ENCODE measurements at places on chromosomes 5 and 9.

- no peak for DNase-seq
Observed at GRCh38 chr5:5419291-5420210, 2.9 kb upstream of the ICE1 start.

DNA sequence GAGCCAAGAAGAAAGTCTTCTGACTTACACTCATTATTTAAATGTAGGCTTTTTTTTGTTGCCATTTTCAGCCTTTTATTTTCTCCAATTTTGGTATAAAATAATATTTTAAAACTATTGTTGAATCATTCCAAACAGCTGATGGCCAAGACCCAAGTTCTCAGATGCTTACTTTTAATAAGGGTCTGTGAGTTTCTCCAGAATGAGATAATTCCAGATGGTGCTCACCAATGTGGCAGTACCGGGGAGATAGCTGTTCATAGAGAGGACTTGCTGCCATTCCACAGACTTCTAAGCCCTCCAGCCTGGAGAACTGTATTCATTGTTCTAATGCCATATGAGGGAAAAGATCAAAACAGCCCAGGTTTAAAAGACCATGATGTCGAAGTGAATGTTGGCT is 5.3 kb upstream of the C1QTNF2 start:
- no peak for DNase-seq

- no peak for DNase-seq
Observed at GRCh38 chr9:101457003-101457402, 21.4 kb upstream of the ALDOB start.

DNA sequence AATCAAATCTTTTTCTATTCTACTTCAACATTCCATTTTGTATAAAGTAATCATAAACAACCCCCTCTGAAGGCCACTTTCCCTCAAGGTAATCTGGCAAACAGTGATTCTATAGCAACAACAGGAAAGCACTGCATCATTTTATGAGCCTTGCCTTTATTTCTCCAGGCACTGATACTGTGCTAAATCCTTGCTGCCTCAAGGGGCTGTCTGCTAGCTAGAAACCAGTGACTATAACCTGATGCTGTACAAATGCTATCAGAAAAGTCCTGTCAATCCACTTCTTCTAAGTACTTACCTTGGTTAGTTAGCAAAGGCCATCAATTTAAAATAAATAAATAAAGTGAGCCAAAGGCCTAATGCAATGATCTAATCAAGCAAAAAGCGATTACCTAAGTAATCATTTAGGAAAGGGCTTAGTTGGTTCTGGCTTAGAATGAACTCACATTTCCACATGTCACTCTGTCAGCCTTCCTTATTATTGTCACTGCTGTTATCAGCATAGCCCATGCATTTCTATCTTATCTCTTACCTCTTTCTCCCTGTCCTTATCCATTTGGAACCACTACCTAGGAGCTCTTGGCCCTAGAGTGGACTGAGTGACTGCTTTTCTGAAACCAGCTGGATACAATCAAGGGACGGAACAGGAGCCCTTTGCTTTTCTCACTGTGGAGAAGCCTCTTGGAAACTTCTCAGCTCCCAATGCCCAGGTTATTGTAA is 246.1 kb upstream of the MEF2C start:
- DNase-seq = no peak

DNA sequence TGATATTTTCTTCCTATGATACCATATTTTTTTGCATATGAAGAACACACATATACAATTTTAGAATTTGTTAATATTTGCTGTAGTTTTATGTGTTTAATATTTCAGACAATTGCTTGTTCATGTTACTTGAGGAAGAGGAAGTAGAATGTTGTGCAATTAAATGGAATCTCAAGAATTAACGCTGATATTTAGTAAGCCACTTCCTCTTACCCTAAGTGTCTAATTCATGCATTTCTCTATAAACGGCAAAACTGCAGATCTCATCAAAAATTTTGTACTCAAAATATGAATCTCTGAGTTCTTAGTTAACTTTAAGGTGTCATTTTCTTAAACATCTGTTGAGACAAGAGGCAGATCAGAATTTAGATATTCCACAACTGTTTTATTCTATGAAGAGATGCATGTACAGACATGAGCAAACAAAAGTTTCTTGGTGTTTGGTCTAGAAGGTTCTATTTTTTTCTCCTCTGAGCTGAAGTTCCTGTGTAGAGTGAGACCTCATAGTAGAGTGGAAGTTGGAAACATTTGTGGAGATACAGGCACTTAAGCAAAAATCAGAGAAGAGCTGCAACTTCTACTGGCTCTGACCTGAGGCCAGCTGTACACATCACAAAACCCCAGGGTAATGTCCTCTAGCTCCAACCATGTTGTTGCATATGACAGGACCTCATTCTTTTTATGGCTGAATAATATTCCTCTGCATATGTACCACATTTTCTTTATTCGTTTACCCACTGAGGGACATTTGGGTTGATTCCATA is 16.6 kb upstream of the TGFBI start:
- DNase-seq = no peak

DNA sequence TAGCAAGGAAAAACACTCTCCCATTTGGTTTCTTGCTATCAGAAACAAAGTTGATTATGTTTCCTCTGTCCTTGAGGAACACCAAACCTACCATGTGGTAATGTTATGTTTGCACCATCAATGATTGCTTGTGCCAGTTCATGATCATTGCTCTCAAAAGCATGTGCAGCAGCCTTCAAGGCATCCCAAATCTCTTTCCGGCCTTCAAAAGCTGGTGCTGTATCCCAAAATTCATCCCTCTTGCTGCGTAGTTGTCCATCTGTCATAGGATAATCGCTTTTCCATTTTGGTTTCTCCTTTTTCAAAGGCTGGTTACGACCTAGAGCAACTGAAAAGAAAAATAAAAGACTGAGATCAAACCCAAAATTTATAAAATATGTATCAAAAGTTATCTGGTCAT is 40.1 kb downstream of the EFCAB9 start:
- no peak for DNase-seq

DNA sequence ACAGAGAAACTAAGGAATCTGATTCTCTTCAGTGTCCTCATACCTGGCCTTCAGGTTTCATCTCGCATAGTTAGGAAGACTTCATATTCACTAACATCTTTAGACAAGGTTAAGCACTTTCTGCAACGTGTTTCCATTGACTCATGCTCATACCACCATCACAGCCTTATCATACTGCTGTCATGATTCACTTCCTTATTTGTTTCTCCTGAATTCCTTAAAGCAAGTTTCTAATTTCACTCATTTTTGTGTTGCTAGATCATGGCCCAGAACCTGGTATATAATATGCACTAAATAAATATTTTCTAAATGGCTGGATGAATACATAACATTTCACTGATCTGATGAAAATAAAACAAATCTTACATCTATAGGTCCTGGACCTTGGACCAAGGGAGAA is 472.9 kb downstream of the PRELID2 start:
- DNase-seq = no peak

GRCh38 chr5:129406440-129406839 is 53.7 kb upstream of the ADAMTS19 start:
- DNase-seq = no peak

- no peak for DNase-seq
Observed at GRCh38 chr9:82489201-82489821, 500.7 kb downstream of the SPATA31D1 start.

DNA sequence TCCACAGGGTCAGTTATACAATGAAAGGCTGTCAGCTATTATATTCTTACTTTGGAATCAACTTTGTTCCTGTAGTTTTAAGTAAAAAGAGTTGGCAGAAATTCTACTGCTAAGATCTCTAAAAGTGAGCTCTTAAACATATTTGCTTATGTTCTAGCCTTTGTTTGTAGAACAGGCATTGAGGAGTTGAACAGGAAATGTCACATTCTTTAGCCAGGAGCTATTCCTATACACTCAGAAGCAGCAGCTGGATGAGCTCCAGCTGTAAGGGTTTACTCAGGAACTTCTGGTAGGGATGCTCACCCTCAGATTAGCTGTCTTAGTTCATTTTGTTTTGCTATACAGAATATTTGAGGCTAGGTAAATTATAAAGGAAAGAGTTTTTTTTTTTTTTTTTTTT is 22.4 kb upstream of the SPINK14 start:
- DNase-seq = no peak

DNA sequence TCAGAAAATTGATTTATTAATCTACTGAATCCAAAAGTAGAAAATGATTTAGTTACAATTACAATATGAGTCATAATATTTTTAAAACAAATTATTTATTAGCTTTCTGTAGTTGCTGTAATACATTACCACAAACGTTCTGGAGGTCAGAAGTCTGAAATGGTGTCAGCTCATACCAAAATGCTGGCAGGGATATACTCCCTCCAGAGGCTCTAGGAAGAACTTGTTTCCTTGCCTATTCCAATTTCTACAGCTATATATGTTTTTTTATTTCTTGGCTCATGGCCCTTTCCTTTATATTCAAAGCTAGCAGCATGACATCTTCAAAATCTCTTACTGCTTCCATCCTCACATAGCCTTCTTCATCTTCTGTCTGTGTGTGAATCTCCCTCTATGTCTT is 667.9 kb upstream of the ITGA1 start:
- no peak for DNase-seq

DNA sequence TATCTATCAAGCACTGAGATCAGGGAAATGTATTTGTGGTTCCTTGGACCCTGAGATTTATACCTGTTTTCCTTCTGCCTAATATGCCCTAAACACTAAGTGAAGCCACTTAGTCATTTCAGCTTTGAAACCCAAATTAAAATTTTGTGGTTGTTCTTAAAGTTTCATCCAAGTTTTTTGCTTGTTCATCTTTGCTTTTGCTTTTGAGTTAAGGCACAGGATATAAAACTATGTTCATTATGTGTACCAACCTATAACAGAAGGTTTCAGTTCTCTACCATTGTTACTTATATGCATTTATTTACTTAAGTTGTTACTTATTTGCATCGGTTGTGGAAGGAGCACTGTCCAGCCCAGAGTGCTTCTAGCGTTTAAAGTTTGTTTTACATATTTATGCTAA is 382.3 kb downstream of the PTPRD start:
- no peak for DNase-seq

DNA sequence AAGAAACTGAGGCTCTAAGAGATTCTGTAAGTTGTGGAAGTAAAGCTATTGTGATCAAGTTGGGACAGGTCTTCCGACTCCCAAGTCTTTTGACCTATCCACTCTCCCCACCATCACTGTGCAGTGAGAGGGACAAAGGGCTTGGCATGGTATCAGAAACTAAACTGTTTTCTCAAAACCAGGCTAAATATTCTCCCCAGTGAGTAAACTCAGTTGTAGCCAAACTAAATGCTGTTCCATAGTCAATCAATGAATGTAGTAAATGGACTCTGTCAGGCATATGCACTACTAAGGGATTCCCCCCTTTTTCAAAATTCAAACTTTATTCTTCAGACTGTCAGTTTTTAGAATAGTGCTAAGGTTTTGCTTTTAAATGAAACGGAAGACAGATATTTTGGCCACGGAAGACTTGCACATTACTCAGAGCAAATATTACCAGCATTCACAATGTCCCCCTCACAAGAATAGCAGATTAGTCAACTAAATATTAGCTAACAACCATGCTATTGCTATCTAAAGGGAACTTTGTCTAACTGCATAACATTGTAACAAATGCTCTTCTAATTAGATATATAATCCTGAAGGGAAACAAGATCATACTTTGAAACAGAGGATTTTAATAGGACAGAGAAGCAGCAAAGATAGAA is 7.1 kb downstream of the PRKAA1 start:
- no peak for DNase-seq

DNA sequence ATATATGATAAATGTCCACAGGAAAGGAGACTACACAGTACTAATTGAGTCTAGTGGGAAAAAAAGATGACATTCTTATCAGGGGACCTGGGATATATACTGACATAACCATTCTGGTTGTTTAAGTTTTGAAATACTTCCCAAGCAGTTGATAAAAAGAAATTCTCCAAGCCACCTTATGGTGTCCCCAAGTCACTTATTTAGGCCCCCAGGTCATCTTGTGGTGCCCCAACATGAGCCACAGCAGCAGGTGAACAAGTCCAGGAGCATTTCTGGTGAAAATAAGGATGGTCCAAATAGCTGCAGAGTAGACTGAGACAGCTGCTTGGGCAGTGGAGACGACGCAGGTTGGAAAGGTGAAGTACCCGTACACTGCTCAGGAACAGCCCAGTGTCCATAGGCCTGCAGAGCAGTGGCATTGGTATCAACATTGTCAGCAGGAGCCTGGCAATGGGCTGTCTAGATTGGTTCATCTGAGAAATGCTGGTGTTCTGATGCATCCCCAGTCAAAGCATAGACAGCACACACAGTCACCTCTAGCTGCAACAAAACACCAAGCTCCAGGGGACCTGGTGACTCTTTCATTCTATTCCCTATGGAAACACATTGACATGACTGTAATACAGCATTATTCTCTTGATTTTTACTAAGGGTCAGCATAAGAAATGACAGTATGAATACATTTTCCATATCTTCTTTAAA is 430.6 kb downstream of the NR2F1-AS1 start:
- no peak for DNase-seq

GRCh38 chr9:81492710-81493447 is 196.5 kb downstream of the TLE1 start:
- no peak for DNase-seq

DNA sequence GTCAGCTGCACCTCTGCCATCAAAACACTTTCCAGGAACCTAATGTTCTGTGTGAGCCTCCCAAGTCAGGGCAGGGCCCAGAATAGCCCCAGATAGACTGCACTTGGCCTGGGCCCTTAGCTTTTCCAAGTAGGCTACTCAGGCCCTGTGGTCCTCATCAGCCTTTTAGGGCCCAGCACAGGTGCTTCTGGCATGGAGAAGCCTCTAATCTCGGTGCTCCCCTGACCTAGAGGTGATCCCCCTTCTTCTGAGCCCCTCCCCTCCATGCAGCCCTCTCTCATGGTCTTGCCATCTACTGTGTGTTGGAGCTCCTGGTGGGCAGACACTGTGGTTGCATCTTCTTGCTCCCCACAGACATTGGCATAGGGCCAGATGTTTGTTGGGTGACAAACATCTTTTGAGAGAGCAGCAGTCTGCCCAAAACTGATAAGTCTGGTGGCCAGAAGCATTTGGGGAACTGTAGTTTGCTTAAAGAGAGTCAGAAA is 28.1 kb downstream of the FRMPD1 start:
- no peak for DNase-seq

- DNase-seq = no peak
Observed at GRCh38 chr5:126521130-126521529, 73.9 kb downstream of the ALDH7A1 start.

DNA sequence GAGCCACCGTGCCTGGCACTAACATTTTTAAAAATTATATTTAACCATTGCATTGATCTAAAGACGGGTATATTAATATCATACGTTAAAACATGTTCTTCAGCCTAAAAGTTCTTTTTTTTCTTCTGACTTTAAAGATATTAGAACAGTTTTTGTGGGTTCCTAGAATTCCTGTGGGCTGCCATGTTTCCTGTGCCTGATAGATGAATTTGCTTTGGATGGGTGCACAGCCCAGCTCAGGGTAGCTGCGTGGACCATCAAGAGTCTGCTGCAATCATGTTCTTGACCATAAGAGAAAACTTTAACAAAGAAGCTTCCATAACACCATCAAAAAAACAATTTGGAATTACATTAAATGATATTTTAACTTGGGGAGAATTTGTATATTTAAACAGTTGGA is 2.4 kb upstream of the LAMC3 start:
- DNase-seq = no peak
